ENCODE measurements at places on chromosomes 12 and 14.

DNA sequence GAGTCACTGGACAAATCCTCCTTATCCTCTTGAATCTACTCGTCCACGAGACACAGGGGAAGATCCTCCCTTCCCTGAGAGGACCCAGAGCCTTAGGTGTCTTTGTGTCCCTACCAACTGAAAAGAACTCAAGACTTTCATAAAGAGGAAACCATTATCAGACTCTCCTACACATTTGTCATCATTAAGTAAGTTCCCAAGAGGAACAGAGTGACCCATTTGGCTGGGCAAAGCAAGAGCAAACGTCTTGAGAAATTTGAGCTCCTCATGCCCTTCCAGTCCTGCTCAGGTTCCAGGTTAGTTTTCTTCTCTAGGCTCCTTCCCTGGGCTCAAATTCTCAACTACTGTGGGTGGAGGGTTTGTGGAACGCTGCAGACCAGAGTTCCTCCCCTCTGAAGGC, 5.7 kb downstream of the MLF2 start:
- no peak for DNase-seq

- no peak for DNase-seq
Measured at GRCh38 chr12:46401662-46402061, 29.1 kb upstream of the SLC38A2 start.

GRCh38 chr14:65359503-65359902, 53.0 kb upstream of the FUT8 start:
- no peak for DNase-seq

DNA sequence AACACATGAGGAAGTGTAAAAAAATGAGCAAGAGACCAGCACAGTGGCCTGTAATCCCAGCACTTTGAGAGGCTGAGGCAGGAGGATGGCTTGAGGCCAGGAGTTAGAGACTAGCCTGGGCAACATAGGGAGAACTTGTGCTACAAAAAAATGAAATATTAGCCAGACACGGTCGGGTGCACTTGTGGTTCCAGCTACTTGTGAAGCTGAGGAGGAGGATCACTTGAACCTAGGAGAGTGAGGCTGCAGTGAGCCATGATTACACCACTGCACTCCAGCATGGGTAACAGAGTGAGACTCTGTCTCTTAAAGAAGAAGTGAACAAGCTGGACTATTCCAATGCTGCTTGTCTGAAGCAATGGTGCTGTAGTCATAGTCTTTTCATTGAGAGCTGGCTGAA, 36.3 kb upstream of the MAP3K9 start:
- DNase-seq, result no peak

- no peak for DNase-seq
Measured at GRCh38 chr14:95961481-95961880, 77.7 kb upstream of the C14orf132 start.

GRCh38 chr12:58720421-58720820, 199.9 kb downstream of the LRIG3 start:
- no peak for DNase-seq

DNA sequence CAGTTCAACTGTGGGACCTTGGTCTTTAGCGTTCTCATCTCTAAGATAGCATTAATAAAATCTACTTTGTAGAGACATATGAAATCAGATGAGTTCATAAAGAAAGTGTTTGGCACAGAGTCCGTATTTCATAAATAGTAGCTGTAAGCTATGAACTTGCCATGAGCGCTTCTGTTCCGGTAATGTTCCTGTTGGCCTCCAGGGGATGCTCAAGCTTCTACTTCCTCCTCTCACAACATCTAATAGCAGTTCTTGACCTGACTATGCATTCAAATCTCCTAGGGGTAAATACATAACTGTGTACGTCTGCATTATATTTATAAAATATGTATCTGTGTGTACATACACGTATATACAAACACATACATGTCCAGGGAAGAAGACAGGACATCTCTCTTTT, 288.2 kb upstream of the TMPO start:
- no peak for DNase-seq

DNA sequence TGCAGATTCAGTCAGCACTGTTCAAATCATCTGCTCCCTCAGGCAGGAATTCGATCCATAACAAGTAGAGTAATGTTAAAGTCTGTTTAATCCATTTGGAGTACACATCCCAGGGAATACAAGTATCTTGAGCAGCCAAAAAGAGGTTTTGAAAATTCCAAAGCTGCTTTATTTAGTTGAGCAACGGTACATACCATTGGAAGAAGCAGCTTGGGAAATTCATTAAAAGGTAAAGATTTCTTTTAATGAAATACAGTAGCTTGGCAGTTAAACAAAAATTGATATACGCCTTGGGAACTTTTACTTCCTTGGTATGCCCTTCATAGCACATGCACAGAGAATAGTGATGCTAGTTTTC, 153.8 kb downstream of the LRIG3 start:
- DNase-seq, result no peak

DNA sequence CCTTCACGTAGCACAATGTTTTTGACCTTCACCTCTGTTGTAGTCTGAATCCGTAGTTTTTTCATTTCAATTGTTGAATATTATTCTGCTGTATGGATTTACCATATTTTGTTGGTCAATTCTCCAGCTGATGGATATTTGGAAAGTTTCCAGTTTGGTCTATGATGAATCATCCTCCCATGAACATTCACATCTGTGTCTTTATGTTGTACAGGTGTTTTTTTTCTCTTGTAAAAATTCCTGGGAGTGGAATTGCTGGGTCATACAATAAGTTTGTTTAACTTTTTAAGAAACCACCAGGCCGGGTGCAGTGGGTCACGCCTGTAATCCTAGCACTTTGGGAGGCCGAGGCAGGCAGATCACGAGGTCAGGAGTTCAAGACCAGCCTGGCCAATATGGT, 36.7 kb upstream of the GNG2 start:
- DNase-seq, result no peak

DNA sequence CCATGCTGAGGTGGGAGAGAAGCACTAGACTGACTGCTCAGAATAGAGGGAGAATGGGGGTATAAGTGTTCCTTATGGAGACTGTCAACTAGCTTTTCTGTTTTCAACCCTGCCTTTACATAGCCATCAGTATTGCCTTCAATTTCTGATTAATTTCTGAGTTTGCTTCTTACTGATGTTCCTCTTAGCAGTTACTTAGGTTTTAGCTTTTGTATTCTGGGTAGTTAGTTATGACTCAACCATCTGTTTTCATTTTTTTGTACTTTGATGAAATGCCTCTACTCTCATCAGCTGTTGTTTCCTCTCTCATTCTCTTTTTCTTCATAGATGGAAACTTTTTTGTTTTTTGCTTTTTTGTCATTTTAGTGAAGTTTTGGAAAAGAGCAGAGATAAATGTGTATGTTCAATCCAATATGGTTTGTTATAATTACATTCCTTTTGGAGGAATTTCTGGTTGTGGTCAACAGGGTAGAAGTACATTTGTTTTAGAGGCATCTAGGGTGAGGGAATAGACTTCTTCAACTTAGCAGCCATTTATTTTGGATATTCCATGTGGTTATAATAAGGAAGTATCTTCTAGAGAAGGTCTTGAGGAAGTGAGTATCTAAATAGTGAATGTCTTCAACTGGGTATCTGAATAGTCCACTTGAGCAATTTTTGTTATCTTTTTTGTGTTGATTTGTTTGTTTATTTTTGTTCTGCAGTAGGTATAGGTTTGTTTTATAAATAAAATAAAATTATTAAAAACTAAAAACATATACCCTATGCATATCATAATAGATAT, 29.6 kb downstream of the PMCH start:
- no peak for DNase-seq

DNA sequence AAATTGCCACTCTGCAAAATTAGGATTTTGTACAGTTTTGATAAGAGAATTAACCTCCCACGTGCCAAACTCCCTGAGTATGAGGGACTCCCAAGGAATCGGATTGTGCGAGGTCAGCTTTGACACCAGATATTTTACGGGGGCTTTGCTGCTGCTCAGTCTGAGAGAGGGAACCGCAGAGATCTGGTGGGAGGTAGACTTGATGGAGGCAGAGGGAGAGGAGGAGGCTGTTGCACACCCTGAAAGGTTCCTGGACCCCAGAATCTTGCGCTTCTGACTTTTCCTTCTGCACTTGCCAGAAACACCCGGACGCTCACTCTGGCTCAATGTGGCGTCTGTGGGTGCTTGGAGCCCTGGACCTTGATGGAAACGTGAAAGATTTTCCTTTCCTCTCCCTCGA, 83.9 kb downstream of the PAPOLA start:
- no peak for DNase-seq

DNA sequence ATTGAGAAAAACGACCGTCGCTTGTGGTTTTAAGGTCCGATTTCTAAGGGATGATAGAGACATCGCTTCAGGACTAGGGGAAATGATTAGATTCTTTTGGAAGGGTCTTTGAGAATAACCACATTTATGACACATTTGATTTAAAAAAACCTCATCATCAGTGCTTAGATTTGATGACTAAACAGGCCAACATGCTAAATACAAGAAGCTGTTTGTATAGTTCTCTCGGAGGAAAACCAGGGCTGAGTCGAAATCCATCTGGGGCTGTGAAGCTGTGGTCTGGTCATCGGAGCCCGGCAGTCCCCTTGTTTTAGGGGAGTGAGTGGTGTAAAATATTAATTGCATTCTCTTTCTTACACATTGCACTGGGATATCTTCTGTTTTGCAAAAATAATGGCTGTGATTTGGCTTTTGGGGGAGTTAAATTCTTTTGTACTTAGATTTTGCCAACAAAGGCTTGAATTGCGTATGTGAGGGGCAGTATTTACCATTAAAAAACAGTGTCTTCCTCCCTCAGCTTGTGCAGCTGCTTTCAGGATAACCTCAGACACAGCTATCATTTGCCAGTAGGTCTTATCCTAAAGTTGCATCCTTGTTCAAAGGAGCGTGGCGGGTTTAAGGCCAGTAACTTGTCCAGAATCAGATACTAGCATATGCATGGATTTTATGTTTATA, 550 bp downstream of the GNG2 start:
- DNase-seq, result no peak

GRCh38 chr14:58082491-58083098, 69.4 kb downstream of the ARMH4 start:
- DNase-seq, result peak; percentile 63

DNA sequence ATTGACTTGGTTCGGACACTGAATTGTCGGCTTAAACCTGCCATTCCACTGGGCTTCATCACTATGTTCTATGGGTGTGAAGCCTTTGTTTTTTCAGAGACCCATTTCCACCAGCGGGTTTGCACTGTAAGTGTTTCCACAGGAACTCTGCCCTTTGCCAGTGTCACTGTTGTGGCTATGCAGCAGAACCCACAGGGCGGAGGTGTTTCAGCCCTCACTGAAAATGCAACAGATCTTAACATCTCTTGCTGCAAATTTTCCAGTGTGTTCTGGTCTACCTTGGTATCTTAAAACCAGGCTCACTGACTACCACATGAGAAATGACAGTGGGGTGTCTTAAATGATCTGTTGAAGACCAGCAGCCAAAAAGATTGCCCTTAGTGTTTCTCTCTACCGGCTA, 21.1 kb downstream of the PRKCH start:
- no peak for DNase-seq

GRCh38 chr12:11685316-11685715, 35.8 kb downstream of the ETV6 start:
- DNase-seq, result no peak

GRCh38 chr14:49766839-49767238, 1.1 kb upstream of the KLHDC2 start:
- no peak for DNase-seq

- DNase-seq, result no peak
Measured at GRCh38 chr14:30287579-30288445, 271.1 kb upstream of the G2E3 start.

DNA sequence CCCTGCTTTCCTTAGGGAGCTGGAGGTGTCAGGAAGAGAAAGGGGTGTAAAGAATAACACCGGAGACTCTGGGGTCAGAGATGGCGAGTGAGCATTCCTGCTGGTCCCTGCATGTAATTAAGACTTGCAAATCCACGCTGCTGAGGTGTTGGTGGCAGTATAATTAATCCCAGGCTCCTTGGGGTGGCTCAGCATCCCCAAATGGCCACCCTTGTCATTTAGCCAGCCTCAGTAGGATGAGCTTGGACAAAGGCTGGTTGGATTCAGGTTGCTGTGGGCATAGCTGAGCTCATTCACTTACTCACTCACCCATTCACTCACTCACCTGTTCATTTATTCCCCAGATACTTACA, 174.4 kb upstream of the RPH3A start:
- no peak for DNase-seq

GRCh38 chr12:97404093-97404492, 58.5 kb upstream of the RMST start:
- DNase-seq, result no peak

GRCh38 chr14:105856676-105857219, 330.4 kb downstream of the TMEM121 start:
- DNase-seq, result no peak

DNA sequence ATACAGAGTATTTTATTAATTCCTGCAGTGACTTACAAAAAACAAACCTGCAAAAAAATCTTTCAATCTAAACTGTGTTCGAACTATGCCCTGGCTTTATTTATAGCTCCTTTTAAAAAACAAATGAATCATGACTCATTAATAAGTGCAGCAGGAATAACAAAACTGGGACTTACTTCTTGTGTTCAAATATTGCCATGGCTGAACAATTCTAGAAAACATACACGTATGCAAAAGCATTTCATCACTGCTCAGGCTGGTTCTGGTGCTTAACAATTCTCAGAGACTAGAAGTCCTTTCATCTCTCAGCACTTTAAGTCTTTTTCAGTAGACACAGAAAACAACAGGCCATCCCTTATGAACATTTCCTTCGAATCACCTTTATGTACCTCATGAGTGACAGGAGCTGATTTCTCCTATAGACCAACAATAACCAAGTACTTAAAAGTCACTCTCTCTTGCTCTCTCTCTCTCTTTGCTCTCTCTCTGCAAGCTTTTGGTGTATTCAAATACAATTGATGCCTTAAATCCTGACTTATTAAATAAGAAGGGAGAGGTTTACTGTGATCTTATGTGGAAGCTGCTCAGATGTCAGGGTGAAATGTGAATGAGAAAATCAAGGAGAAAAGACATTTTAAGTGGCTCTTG, 268.8 kb downstream of the TTC8 start:
- no peak for DNase-seq

DNA sequence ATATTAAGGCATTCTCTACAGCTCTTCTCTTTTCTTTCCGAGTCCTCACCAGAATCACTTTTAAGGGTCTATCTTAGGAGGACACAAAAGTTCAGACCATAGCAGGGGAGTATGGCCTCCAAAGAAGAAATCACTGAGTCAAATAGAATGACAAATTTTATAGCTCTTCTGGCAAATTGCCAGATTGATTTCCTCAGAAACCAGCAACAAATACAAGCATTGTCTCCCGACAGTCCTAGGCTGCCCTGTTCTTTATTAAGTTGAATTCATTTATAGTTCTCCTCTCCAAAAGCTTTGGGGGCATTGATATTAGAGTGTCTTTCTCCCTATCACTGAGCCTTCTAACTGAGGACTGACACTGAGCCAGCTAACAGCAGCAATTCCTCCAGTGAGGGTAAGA, 156.4 kb upstream of the FRMD6 start:
- DNase-seq, result no peak

GRCh38 chr12:58787021-58787760, 133.1 kb downstream of the LRIG3 start:
- no peak for DNase-seq

DNA sequence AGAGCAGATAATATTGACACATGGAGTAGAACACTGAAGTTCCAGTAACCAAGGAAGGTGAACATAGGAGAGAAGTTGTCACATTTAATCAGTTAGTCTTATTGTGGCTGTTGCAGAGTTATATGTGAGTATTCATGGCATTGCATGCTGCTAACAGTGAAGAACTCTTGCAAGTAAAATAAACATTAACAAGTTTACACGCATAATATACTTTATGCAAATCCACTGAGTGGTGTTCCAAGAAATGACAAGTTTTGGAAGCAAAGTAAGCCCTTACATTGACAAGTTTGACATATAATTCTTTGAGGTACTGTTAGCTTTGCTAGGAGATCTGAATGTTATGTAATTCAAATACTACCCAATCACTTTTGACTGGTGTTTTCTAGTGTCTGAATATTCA, 125.6 kb downstream of the ANKS1B start:
- DNase-seq, result no peak

Measured in glomerular endothelial cell (primary cell).